ENCODE measurements at places on chromosomes 16 and 17.

DNA sequence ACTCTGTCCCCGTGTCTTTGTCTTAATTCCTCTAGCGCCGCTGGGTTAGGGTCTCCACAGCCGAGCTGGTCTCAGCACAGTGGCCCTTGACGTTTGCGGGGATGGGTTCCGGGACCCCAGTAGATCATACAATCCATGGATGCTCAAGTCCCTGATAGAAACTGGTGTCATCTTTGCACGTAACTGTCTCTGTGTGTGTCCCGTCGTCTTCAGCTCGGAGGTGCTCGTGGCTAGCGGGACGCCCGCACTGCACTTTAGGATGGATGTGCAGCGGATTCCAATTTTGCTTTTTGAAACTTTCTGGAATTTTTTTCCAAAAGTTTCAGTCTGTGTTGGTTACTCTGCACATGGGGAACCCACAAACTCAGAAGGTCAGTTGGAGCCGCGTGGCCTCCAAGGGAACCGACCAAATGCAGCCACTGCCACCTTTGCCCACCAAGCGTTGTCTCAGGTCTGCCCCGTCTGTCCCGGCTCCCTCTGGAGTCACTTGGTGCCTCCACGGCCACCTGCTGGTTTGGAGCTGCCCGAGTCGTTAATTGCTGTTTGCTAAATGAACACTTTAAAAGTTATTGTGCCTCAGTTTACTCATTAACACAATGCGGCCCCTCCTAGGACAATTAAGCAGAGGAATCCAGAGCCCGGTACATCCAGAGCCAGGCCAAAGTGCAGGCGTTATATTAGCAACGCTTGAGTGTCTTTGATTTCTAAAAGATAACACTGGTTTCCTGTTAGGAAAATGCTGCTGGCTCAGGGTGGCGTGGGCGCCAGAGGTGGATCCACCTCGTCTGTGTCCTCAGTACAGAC, 5.3 kb upstream of the DPEP1 start:
- DNase-seq = no peak

DNA sequence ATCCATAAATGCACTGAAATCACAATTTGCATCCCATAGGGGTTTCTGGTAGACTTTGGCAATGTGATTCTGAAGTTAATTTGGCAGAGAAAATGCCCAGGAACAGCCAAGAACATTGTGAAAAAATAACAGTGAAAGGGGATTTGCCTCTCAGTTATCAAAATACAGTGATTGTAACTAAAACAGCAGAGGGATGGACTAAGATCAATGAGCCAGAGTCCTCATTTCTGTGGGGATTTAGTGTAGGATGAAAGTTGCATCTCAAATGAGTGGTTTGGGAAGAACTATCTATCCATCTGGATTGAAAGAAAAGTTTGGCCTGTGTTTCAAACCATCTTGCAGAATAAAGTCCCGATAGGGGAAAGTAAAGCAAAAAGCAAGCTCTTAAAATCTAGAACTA, 28.1 kb downstream of the MYBBP1A start:
- no peak for DNase-seq

GRCh38 chr17:1709971-1710806, at the start of gene TLCD2:
TLCD2 (minus strand) TSS chr17:1710377; CDS start chr17:1710242, 135 bp downstream.
- peak; percentile 94 for DNase-seq

GRCh38 chr16:55264949-55265348, 59.1 kb upstream of the IRX6 start:
- DNase-seq = peak; percentile 60

DNA sequence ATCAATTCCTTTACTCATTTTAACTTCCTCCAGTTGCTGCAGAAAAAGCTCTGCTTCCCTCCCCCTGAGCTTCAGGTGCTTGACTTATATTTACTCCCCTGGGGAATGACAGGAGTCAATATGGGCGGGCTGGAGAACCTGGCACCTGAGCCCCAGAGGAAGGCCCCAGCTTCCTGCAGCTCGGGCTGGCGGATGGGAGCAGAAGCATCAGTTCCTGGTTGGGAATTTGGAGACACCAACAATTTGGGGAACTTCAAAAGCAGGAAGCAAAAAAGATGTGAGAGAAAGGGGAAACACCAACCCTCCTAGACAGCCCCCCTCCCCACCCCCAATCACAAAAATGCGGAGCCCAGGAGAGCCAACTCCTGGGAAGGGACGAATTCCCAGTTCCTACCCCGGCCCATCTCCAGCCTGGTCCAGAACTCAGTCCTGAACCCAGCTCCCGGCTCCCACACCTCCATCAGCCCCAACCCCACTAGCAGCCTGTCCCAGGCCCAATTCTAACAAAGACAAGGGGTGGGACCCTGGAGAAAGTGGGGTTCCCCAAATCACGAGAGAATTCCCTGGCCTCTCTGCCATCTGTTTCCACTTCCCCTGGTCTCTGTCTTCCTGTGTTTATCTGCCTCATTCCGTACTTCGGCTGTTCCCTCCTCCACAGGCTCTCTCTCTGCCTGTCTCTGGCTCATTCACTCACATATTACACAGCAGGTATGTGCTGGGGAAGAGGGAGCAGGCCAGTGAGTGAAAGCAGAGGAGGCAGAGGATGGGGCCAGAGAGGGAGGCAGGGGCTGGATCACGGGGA, 16.2 kb upstream of the ASGR2 start:
- no peak for DNase-seq

DNA sequence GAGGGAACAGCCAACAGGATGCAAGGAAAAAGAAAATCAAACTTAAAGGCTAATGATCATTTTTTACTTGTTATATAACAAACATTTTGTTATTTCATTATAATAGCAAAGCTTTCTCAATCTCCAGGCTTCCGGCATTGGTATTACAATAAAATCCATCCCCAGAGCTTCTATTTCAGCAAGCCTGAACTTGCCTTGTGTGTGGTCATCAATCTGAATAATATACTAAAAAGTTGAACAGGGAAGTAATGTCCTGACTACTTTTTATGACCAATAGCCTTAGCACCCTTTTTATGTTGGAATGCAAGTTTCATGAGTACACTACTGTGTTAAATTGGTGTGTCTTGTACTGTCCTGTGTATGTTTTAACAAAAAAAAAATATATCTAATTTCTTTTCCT, 27.1 kb upstream of the VWA3A start:
- no peak for DNase-seq

GRCh38 chr17:40554646-40555295, 10.5 kb downstream of the CCR7 start:
- no peak for DNase-seq

GRCh38 chr16:58366247-58367031, 25.8 kb upstream of the GINS3 start:
- no peak for DNase-seq

DNA sequence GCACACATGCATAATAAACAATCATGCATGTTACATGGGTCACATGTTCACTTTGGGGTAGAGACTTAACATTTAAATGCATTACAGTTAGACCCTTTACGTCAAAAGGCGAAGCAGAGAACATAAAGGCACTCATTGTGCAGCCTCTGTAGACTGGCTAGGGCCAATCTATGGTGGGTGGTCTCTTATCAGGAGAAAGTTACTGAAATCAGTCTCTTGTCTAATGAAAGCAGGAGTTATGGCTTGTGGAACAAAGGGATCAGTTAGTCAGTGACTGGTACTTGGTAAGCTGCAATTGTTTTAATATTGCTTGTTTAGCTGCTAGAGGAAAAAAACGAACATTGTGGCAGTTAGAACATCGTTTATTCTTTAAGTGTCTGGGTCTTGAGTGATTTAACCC, 1.4 kb upstream of the CNEP1R1 start:
- no peak for DNase-seq

DNA sequence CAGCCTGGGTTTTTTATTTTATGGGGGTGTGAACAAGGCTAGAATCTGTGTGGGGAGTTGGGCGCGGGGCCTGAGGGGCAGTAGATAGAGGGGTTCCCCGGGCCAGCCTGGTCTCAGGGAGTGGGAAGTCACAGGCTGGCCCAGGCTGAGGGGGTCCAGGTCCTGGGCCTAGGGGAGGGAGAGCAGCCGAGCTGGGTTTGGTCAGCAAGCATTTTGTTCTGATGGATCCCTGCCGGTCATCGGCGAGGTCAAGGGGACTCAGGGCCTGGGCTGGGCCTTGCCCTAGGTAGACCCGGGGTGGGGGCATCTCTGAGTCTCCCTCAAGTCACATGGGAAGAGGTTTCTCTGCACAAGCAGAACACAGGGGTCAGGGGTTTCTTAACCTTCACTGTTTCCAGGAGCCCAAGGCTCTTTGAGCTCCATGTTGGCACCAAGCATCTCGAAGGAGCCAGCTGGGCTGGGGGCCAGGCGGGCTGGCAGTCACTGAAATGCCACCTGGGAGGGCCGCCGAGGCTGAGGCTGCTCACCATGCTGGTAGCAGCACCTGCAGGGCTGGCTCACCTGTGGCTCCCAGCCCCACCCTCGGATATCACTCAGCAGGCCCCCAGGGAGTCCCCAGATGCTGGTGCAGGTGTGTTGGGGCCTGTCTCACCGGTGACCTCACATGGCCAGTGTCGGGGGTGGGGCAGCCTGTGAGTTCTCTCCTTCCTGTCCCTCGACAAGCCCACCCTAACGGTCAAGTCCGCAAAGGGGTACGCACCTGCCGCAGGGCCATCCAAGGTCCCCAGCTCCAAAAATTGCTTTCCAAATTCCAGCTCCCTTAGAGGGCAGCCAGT, 41.0 kb downstream of the SLC7A5 start:
- no peak for DNase-seq

- DNase-seq = peak; percentile 65
Measured at GRCh38 chr17:45127548-45128300, 4.6 kb downstream of the PLCD3 start.

GRCh38 chr16:85235991-85236817, 123.9 kb upstream of the CIBAR2 start:
- DNase-seq = no peak

GRCh38 chr17:45740553-45741330, 43.4 kb upstream of the CRHR1 start:
- DNase-seq = peak; percentile 6

DNA sequence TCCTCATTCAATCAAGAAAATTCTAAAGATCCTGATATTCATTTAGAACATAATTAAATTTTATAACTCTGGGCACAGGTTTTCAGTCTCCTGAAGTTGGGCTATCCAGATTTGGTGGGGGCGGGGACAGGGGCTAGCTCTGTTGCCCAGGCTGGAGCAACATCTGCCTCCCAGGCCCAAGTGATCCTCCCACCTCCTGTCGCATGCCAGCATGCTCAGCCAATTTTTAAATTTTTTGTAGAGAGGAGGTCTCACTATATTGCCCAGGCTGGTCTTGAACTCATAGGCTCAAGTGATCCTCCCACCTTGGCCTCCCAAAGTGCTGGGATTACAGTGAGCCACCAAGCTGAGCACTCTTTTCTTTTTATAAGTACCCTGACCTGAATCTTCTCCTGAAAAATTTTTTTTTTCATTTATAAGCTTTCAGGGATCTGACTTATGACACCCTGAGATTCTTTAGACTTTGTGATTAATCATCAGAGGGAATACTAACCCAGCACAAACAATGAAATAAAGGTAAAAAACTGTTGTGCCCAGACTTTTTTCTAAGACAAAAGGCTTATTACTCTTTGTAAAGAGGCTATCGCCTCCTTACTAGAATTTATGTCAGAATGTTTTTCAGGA, 62.6 kb downstream of the TUBD1 start:
- DNase-seq = no peak

GRCh38 chr17:72726936-72727335, 365.6 kb downstream of the SLC39A11 start:
- DNase-seq = no peak

- no peak for DNase-seq
Measured at GRCh38 chr17:41311111-41311510, 2.0 kb upstream of the KRTAP16-1 start.

DNA sequence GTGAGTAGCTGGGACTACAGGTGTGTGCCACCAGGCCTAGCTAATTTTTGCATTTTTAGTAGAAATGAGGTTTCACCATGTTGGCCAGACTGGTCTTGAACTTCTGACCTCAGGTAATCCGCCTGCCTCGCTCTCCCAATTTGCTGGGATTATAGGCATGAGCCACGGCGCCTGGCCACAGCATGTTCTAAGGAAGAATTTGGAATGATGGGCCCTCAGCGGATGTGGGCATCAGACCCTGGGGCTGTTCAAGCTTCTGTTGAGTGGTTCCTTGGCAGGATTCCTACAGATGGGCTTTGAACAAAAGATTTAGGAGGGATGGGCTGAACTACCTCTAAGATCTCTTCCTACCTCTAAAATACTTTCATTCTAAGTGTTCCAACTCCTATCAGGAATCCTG, 4.1 kb downstream of the PRPSAP2 start:
- DNase-seq = no peak

GRCh38 chr16:24539850-24540601, 660 bp downstream of the RBBP6 start:
- peak; percentile 73 for DNase-seq

DNA sequence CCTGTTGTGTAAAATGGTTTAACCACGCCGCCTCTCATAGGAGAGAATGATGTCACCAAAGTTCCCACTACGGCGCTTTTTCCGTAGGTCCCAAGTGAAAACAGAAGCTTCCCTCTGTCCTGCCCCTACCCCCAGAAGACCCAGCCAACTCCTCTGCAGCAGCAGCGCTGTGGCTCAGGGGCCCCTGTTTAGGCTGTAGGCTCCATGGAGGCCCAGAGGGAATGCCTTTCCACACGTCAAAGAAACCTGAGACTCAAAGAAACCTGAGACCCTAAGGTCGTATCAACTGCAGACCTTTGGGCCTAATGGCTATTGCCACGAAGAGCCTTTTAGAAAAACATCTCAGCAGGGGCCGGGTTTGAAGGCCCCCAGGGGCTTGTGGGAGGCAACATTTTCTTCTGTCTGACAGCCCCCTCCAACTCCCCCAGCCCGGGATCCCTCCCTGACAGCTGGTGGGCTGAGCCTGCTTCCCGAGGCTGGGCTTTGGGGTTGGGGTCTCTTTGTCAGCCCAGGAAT, 43.1 kb upstream of the MEAK7 start:
- no peak for DNase-seq

- no peak for DNase-seq
Measured at GRCh38 chr17:81646869-81647600, 9.3 kb downstream of the PDE6G start.

DNA sequence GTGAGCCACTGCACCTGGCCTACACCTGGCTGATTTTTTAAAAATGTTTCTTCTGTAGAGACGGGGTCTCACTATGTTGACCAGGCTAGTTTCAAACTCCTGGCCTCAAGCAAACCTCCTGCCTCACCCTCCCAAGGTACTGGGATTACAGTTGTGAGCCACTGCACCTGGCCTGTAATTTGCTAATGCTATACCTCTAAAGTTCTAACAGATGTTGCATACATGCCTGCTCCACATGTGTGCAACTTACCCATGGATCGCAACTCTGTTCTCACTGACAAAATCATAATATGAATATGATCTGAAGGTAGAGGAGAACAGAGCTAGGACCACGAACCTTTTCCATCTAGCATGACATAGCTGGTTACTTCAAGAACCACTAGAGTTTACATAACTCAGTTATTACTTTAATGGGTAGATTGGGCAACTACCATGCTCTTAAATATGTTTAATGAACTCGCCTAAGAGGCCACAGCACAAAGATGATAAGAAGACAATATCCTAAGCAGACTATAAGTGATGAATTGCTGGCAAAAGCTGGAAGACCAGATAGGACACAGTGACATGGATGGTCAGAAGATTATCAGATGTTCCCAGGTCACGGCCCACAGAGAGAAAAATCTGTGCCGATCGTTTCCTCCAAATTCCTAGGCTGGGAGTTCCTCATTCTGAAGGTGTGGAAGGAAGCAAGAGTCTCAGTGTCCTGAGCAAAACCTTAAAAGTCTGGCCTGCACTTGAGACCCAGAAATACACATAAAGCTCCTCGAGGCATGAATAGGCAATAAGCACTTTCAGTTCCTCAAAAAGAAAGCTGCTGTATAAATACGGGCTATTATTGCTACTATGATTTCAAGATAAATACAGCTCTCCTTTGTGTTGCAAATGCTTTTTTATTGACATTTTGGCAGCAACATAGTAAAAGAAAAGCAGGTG, 53.6 kb upstream of the ICAM2 start:
- no peak for DNase-seq

All from adipocyte (in vitro differentiated cells).